Osteocyte (in vitro differentiated cells): ENCODE measurements at places on chromosomes 1 and 21.

DNA sequence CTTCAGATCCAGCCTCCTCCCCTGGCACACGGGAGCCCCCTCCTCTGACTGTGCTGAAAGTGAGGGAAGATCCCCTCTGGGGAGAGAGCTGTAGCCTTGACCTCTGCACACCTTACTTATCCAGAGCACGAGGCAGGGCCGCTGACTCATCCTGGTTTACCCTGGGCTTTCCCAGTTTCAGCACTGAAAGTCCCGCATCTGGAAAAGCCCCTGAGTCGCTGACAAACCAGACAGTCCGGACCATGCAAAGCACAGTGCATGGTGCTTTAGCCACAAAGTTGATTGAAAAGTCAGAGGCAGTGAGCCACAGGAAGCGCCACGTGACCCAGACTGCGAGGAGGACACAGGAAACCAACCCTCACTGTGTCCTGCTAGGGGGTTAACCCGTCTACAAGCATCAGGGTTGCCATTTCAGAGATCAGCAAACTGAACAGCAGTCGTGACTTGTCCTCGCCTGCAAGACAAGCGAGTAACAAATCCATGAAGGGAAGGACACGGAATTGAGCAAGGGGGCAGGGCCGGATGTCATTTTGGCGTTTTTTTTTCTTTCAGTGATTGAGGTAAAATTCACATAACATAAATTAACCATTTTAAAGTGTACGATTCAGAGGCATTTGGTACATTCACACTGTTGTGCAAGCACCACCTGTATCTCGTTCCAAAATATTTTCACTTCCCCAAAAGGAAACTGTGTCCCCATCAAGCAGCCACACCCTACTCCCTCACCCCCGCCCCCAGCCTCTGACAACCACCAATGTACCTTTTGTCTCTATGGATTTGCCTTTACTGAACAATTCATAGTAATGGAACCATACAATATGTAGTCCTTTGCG lies 19.9 kb upstream of the IFNGR2 start:
- no peak for DNase-seq

DNA sequence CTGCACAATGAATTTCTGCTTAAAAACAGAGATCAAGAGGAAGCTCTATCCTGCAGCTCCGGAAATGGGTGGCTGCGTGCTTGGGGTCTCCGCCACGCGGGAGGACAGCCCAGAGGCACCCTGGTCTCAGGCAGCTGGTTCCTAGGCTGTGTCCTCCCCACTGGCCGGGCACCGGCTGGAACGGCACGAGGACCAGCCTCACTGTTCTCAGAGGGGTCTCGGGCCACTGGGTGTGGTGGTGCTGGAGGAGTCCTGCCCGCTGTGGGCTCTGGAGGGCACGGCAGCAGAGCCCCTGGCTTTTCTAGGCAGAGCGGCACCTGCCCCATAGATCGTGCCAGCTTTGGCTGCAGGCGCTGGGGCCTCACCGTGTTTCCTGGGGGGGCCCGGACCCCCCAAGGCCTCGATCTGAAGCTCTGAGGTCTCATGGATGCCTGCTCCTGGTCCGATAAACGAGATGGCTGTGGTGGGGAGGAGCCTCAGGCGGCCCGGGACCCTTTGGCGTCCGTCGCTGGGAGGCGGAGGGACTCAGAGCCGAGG lies 8.2 kb upstream of the RNF223 start:
- peak; percentile 81 for DNase-seq

- DNase-seq: no peak
Measured at GRCh38 chr1:113946112-113946511, 17.0 kb downstream of the HIPK1 start.

- DNase-seq: no peak
Measured at GRCh38 chr1:66355756-66356155, 178.2 kb upstream of the SGIP1 start.

DNA sequence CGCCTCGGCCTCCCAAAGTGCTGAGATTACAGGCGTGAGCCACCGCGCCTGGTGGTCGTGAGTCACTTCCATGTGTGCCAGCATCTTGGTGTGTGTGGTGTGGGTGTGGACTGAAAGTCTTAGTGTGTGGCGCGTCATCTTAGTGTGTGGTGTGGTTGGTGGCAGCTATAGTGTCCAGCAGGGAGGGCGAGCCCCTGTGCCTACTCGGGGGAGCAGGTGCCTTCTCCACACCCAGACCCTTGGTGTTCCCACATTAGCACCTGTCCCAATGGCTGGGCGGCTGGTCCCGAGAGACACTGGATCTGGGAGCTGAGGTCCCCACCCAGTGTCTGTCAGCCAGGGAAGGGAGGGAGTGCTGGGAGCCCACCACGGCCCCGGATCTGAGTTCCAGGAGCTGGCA lies 2.8 kb downstream of the SCNN1D start:
- no peak for DNase-seq

DNA sequence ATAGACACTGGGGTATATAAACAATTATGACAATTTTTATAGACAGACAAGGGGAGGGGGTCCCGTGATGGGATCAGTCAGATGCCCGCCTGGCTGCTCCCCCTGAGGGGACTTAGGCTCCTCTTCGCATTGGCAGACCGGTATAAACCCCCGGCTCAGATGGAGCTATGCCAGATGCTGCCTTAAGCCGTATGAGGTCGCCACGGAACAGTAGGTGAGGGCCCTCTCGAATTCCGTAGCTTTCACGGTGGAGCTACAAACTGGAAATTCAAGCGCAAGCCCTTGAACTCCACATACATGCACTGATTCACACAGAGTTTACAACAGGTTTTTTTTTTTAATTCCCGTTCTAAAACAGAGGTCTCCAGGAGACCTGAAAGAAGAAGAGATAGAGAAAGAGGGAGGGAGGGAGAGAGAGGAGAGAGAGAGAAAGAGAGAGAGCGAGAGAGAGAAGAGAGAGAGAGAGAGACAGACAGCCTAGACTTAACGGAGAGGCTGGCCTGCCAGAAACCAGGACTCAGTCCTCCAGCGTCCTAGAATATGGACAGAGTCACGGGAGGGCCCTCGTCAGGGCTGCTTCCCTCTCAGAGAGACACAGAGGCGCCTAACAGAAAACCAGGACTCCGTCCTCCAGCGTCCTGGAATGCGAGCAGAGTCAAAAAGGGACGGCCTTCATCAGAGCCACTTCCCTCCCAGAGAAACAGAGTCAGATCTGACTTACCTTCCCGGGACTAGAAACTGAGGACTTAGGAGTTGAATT lies 24.4 kb upstream of the TMEM54 start:
- no peak for DNase-seq

DNA sequence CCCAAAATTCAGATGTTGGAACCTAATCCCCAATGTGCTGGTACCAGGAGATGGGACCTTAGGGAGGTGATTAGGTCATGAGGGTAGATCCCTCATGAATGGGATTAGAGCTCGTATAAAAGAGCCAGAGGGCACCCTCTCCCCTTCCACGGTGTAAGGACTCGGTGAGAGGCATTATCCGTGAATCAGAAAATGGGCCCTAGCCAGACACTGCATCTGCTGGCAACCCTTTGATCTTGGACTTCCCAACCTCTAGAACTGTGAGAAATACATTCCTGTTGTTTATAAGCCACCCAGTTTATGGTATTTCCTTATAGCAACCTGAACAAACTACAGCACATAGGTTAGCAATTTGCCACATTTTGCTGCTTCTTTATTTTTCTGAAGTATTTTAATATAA lies 14.5 kb upstream of the JAM2 start:
- no peak for DNase-seq

GRCh38 chr1:244615301-244615700 lies 37.6 kb upstream of the DESI2 start:
- DNase-seq: no peak

- no peak for DNase-seq
Measured at GRCh38 chr21:43926196-43926595, 61.2 kb downstream of the AGPAT3 start.

DNA sequence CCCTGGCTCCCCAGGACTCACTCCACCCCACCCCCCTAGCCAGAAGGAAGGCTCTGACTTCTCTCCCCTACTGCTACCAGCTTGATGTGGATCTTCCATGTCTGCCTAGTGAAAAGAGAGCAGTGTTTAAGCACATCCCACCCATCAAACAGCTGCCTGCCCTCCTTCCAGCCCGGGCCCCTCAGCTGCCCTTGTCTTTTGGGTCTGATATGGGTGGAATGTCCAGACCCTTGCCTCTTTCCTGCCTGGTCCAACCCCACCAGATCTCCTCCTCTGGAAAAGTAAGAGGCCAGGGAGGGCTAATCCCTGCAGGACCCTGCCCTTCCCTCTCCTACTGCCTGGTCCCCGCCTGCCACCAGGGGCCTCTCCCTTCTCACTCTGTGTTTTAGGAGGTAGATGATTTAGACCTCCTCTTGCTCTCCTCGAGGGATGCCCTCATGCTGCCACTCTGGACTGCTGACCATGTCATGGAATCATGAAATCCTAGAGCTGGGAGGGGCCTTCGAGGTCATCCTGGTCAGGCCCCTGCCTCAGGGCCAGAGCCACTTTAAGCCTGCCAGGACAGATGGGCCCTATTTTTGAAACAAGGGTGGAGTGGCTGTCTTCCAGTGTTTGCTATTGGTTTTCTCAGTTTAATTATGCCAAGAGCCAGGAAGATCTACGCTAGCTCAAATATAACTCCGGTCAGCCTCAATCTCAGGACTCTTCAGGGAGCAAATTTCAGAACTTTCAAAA lies 15.8 kb upstream of the HSPG2 start:
- no peak for DNase-seq

GRCh38 chr1:96968983-96969382 lies 247.4 kb downstream of the PTBP2 start:
- no peak for DNase-seq

- peak; percentile 59 for DNase-seq
Measured at GRCh38 chr1:29502225-29502910, 266.0 kb downstream of the PTPRU start.

- no peak for DNase-seq
Measured at GRCh38 chr1:207845109-207845508, 65.8 kb downstream of the CD34 start.

- DNase-seq: no peak
Measured at GRCh38 chr1:153372571-153372970, 2.9 kb downstream of the S100A12 start.

- no peak for DNase-seq
Measured at GRCh38 chr1:36343651-36344394, 20.4 kb upstream of the EVA1B start.

- DNase-seq: no peak
Measured at GRCh38 chr1:61588736-61589672, 135.9 kb downstream of the TM2D1 start.

- no peak for DNase-seq
Measured at GRCh38 chr1:107404756-107405155, 263.9 kb downstream of the NTNG1 start.

GRCh38 chr1:184210862-184211261 lies 159.3 kb downstream of the TSEN15 start:
- no peak for DNase-seq

GRCh38 chr21:27269644-27270043 lies 302.8 kb upstream of the ADAMTS5 start:
- no peak for DNase-seq

DNA sequence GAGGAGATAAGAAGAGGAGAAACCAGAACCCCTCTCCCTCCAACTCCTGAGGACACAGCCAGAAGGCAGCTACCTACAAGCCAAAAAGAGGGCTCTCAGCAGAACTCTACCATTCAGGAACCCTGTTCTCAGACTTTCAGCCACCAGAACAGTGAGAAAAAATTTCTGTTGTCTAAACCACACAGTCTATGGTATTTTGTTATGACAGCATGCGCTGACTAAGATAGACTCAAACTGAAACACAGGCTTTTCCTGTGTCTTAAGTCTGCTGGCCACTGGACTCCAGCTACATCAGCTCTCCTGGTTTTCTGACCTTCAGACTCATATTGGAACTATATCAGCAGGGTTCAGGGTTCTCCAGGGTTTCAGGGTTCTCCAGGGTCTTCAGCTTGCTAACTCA lies 126.5 kb upstream of the TNFSF4 start:
- no peak for DNase-seq

GRCh38 chr21:31460980-31461379 lies 116.9 kb upstream of the TIAM1 start:
- no peak for DNase-seq

- no peak for DNase-seq
Measured at GRCh38 chr1:30444850-30445249, 278.5 kb downstream of the MATN1 start.

GRCh38 chr1:160058087-160058486 lies 11.9 kb downstream of the KCNJ10 start:
- DNase-seq: no peak

DNA sequence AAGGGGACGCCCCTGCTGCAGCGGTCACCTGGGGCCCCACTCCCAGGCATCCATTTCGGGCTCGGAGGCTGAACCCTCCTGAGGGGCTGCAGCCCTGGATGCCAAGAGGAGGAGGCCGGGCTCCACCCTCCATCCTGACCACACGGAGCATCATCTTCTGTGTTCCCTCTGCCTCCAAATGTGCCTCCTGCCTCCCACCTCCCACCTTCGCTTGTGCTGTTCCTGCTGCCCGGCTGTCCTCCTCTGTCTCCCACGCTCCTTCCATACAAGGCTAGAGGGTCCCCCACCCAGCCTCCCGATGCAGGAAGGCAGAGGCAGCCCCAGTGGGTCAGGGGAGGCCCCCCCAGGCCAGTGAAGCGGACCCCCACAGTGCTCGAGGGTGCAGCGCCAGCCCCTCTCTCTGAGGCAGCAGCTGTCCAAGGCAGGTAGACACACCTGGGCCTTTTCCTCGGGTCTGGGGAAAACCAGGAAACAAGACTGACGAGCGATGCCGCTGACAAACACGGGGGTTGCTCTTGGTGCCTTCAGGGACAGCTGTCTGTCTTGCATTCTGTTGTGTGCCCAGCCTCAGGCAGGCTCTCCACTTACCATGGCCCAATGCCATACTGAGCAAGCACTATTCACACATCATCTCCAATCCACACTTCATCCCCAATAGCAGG lies 16.8 kb upstream of the PLEKHG5 start:
- no peak for DNase-seq

DNA sequence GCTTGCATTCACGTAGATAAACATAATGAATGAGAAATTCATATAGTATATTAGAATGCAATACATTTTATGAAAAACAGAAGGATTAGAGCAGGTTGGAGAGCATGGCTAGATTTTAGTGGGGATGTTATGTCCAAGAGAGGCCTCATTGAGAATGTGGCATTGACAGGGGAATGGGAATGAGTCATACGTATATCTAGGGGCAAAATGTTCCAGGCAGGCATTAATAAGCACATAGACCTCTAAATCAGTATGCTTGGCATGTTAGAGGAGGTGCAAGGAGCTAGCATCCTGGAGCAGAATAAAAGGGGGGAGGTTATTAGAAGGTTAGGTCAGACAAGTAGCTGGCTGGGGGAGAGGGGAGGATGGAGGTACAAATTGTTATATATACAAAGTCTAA lies 93.0 kb downstream of the USH2A start:
- DNase-seq: no peak
